ENCODE measurements at places on chromosomes 1 and 21.

DNA sequence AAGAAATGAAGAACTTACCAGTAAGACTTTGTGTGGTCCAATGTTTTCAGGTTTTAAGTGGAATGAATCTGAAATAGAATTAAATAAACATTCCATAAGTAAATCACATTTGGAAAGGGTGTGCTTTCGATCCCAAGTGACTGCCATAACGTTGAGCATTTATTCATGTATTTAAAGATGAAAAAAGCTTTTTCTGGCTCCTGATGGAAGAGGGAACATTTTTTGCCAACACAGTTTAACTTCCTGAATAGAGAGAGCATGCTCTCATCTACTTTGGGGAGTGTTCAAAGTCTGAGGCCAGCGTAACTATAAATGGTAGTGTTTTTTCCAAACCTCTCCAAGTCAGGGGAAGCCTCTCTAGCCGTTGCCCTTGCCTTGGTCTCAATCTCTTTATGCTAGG, 55.8 kb downstream of the GNG12 start:
- no peak for DNase-seq

DNA sequence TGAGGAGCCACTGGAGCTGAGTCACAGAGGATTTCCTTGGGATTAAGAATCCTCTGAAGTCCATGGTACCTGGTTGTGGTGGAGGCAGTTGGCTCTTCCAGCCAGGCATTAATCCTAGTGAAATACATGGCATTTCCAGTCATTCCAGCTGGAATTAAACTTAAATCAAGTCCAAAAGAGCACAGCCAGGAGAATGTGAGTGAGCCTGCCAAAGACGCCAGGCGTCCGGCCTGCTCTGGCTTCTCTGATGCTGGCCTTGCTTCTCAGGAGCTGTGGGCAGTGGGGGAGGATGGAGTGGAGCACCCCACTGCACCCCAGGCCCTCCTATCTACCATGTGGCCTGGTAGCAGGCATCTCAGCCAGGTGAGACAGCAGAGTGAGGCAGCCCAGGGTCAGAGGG, 23.4 kb upstream of the TENT5C start:
- DNase-seq: no peak

- peak; percentile 9 for DNase-seq
These were observed 125.9 kb downstream of the HFM1 start for GRCh38 chr1:91278754-91279153.

DNA sequence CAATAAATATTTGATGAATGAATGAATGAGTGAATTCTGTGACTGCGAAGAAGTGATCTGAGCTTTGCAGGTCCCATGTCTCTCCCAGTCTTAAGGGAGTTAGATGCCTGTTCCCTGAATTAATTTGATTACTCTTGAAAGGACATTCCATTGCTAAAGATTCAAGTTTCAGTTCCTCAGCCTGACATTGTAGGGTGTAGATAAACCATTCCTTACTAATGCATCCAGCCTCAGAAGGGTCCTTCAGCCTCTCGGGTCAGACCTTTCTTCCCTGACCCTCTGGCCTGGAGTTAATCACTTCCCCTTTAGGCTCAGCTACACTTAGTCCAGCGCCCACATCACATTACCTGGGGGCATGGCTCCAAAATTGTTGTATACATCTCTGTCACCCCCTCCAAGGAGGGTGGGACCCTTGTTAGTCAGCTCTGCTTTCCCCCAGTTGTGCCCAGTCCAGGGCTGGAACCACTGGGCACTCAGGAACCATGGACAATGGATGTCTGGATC, 2.6 kb downstream of the INSRR start:
- no peak for DNase-seq

DNA sequence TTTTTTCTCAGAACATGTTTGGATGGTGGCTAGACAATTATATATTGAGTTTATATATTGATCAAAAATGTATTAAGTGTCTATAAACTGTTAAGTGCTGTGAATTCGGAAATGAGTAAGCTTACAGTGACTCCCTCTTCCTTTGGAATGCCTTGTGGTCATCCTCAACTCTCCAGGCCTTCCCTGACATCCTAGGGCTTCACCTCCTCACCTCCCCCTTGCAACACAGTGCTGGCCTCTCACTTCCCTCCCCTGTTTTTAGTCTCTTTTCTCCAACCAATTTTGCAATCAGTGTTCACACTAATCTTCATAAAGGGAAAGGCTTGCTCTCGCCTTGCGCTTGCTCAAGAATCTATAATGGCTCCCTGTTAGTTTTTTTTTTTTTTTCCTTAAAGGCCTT, 95.1 kb upstream of the C1orf21 start:
- no peak for DNase-seq

Measured in AML-193 (cell line).